ENCODE measurements at places on chromosomes 13 and 19.
A peak's percentile ranks its signal among the peaks of the same experiment; 100 is the strongest.

GRCh38 chr13:46536341-46536740 lies 16.6 kb upstream of the LRCH1 start:
- no peak for DNase-seq
- no peaks in the 10 kb centered on the region for H3K27me3 ChIP-seq
- no peak overlapping the region for H3K27ac ChIP-seq
- no peak overlapping the region for H3K4me3 ChIP-seq
- peaks cover 1% of the 10 kb centered on the region for H3K4me1 ChIP-seq

GRCh38 chr19:887599-887998 lies 5.4 kb downstream of the MED16 start:
- H3K4me1 ChIP-seq, result peaks cover 5% of the 10 kb centered on the region
- no peaks in the 10 kb centered on the region for H3K27me3 ChIP-seq
- H3K4me3 ChIP-seq, result no peak overlapping the region
- no peak for DNase-seq

DNA sequence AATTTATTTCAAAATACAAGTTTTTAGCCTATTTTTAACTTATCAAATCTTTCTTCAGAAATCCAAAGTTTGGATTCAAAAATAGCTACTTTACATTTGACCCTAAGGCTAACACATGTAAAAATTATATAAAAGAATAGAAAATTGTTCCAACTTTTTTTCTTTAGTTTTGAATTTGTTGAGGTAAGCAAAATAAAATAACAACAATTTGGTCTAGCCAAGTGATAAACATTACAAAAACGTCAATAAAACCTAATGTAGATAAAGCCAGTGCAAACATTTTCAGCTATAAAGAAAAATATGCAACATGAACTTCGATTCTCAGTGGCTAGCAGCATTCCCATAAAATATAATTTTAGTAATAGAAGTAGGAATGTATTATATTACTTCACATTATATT lies 400.3 kb downstream of the PCDH9 start:
- no peak for DNase-seq
- H3K4me1 ChIP-seq, result no peaks in the 10 kb centered on the region
- no peaks in the 10 kb centered on the region for H3K27me3 ChIP-seq
- no peaks in the 10 kb centered on the region for H3K36me3 ChIP-seq

DNA sequence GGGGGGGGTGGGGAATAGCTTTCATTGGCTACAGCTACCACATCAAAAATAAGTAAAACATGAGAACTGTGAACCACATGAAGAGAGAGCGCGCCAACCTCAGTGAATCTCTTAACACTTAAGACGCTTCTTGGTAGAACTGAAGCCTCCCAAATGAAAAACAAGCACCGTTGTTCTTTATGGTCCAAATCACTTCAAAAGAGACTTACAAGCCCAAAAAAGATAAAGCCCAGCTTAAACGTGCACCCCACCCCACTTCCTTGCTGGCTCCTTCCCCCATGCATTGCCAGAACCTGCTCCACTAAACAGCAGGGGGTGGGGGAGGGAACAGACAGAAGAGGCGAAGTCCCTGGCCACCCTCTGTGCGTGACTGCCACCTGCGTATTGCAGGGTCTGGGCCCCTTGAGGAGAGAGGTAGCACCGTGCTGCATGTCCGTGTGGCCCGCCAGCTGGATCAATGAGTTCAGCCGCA lies 479.1 kb downstream of the FOXO1 start:
- no peaks in the 10 kb centered on the region for H3K27me3 ChIP-seq
- no peak overlapping the region for H3K4me3 ChIP-seq
- H3K27ac ChIP-seq, result no peak overlapping the region

- no peaks in the 10 kb centered on the region for H3K27me3 ChIP-seq
- H3K4me3 ChIP-seq, result no peak overlapping the region
These were observed 44.4 kb upstream of the WDFY2 start for GRCh38 chr13:51539887-51540286.

- H3K27me3 ChIP-seq, result no peaks in the 10 kb centered on the region
- H3K36me3 ChIP-seq, result no peaks in the 10 kb centered on the region
- no peak overlapping the region for H3K4me3 ChIP-seq
These were observed 5.3 kb upstream of the FFAR1 start for GRCh38 chr19:35342430-35342829.

- no peaks in the 10 kb centered on the region for H3K4me1 ChIP-seq
- no peak overlapping the region for H3K4me3 ChIP-seq
- no peak for DNase-seq
- H3K27ac ChIP-seq, result no peak overlapping the region
These were observed 53.4 kb upstream of the GPR12 start for GRCh38 chr13:26813980-26814348.

- no peaks in the 10 kb centered on the region for H3K36me3 ChIP-seq
- no peaks in the 10 kb centered on the region for H3K4me1 ChIP-seq
- no peaks in the 10 kb centered on the region for H3K27me3 ChIP-seq
- no peak for DNase-seq
- no peak overlapping the region for H3K4me3 ChIP-seq
These were observed 13.6 kb downstream of the CEACAM20 start for GRCh38 chr19:44515907-44516306.

- no peaks in the 10 kb centered on the region for H3K4me1 ChIP-seq
- H3K4me3 ChIP-seq, result no peak overlapping the region
- no peak overlapping the region for H3K27ac ChIP-seq
- no peaks in the 10 kb centered on the region for H3K27me3 ChIP-seq
These were observed 18.3 kb downstream of the C19orf44 start for GRCh38 chr19:16514383-16515019.

- no peaks in the 10 kb centered on the region for H3K4me1 ChIP-seq
- no peaks in the 10 kb centered on the region for H3K36me3 ChIP-seq
- no peak overlapping the region for H3K4me3 ChIP-seq
These were observed 245.3 kb downstream of the IRS2 start for GRCh38 chr13:109541081-109541480.

GRCh38 chr19:44747739-44748425 lies 626 bp upstream of the BCL3 start:
- peaks cover 69% of the 10 kb centered on the region for H3K4me1 ChIP-seq
- H3K36me3 ChIP-seq, result peaks cover 20% of the 10 kb centered on the region
- DNase-seq, result peak; percentile 89
- H3K27ac ChIP-seq, result peak overlapping the region; percentile 93
- H3K4me3 ChIP-seq, result peak overlapping the region; percentile 75

DNA sequence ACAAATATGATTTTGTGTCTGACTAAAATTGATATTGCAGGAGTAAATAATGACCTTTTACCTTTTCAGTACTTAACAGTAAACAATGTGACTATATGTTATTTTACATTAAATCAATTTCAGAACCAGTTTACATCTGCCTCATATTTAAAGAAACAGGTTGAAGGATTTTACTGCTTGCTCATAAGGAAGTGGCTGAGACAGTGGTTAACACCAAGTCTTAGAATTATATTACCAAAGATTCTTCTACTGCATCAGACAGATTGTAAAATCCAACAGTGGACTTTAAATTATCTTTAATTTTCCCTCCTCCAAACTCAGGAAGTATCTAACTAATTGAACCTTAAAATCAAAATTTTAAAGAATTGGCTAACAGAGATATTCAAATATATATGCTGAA lies 1929.9 kb downstream of the PCDH9 start:
- no peaks in the 10 kb centered on the region for H3K4me1 ChIP-seq
- H3K27me3 ChIP-seq, result no peaks in the 10 kb centered on the region
- H3K36me3 ChIP-seq, result no peaks in the 10 kb centered on the region
- DNase-seq, result no peak

- H3K36me3 ChIP-seq, result no peaks in the 10 kb centered on the region
- no peak overlapping the region for H3K27ac ChIP-seq
- no peaks in the 10 kb centered on the region for H3K4me1 ChIP-seq
- H3K27me3 ChIP-seq, result no peaks in the 10 kb centered on the region
- H3K4me3 ChIP-seq, result no peak overlapping the region
- DNase-seq, result no peak
These were observed 5.2 kb upstream of the CEBPG start for GRCh38 chr19:33368074-33368864.

GRCh38 chr13:20144141-20144850 lies 16.6 kb downstream of the GJA3 start:
- H3K4me1 ChIP-seq, result no peaks in the 10 kb centered on the region
- no peak for DNase-seq
- no peak overlapping the region for H3K4me3 ChIP-seq
- peaks cover 58% of the 10 kb centered on the region for H3K27me3 ChIP-seq

GRCh38 chr13:20474515-20474914 lies 51.1 kb downstream of the CRYL1 start:
- H3K4me3 ChIP-seq, result no peak overlapping the region
- no peak for DNase-seq
- no peaks in the 10 kb centered on the region for H3K27me3 ChIP-seq
- no peak overlapping the region for H3K27ac ChIP-seq

DNA sequence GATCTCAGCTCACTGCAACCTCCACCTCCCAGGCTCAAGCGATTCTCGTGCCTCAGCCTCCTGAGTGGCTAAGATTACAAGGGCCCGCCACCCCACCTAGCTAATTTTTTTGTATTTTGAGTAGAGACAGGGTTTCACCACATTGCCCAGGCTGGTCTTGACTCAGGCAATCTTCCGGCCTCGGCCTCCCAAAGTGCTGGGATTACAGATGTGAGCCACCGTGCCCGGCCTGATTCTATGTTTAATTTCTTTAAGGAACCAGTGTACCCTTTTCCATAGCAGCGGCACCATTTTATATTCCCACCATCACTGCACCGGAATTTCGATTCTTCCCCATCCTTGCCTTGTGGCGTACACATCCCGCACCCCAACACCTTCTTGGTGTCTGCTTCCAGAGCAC lies 17.7 kb upstream of the INSR start:
- no peak for DNase-seq
- H3K4me1 ChIP-seq, result no peaks in the 10 kb centered on the region
- H3K27me3 ChIP-seq, result no peaks in the 10 kb centered on the region
- H3K27ac ChIP-seq, result no peak overlapping the region

DNA sequence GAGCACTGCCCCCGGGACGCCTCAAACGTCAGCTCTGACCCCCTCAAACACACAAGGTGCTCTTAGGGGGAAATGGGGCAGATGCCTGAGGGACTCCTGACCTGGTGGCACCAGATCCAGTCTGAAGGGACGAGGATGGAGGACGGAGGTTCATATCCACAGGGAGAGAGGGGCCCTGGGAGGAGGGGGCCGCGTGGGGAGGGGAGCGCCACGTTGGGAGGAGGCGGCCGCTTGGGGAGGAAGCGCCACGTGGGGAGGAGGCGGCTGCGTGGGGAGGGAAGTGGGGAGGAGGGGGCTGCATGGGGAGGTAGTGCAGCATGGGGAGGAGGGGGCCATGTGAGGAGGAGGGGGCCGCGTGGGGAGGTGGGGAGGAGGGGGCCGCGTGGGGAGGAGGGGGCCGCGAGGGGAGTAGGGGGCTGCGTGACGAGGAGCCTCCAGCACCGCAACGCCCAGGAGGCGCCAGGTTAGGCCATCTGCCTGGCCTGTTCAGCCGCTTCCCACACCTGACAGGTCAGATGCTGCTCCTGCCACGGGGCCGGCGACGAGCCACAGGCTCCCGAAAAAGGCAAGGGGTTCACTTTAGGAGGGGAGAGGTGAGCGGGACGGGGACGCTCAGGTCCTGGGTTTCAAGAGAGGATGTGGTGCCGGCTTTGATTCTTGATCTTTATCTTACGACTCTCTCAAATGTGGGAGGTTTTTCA lies 36.7 kb upstream of the C13orf46 start:
- no peak overlapping the region for H3K4me3 ChIP-seq
- H3K4me1 ChIP-seq, result no peaks in the 10 kb centered on the region

DNA sequence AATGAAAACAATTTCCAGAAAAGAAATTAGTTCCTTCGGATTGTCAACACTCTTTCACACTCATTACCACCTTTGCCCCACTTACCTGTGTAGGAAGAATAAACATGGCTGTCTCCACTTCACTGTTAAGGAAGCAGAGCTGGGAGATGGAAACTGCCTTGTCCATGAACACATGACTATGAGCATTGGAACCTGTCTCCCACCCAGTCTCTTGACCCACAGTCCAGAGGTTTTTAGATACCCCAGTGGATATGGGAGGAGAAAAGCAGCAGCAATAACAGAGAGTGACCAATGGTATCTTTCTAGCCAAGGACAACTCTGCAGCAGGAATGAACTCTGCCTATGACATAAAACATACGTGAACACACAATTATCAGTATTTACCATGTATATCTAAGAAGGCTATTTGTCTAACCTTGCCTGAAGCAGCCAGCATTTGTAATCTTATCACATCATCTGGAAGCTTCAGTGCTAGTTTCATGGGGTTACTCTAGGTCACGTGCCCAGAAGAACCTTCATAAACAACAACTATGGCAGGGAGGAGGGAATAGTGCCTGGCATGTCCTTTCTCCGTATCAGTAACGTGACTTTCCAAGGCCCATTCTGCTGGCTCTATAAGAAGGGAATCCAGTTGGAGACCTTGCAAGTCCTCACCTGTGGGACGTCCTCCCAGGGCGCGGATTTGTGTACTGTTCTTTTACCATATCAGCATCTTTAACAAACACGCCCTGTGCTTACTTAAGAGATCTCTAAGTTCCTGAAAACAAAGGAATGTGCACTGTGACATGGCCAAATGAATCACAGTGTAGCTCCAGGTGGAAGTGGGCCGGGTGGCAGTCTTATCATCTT lies 221.8 kb upstream of the UBL3 start:
- H3K36me3 ChIP-seq, result no peaks in the 10 kb centered on the region
- no peak overlapping the region for H3K4me3 ChIP-seq
- peak; percentile 74 for DNase-seq
- H3K4me1 ChIP-seq, result no peaks in the 10 kb centered on the region

DNA sequence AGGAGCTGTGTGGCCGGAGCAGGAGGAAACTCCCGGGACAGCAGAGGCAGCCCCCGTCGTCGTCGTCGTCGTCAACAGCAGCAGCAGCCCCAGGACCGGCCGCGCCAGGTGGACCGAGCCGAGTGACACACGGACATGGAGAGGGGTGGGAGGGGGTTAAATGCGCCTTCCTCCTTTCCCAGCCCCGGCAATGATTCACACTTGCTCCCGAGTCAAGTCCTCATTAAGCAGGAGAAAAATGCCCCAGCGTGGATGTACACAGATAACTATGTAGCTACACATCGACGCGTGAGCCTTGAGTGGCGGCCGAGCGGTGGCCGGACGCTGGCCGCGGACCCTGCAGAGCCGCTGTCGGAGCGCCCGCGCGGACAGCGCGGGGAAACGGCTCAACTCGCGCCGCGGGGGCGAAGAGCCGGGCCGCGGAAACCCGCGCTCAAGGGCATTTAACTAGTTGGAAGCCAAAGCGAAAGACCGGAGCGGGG lies 645 bp downstream of the UBL3 start:
- peaks cover 17% of the 10 kb centered on the region for H3K4me1 ChIP-seq
- no peaks in the 10 kb centered on the region for H3K27me3 ChIP-seq
- peak overlapping the region; percentile 98 for H3K27ac ChIP-seq
- no peaks in the 10 kb centered on the region for H3K36me3 ChIP-seq
- DNase-seq, result peak; percentile 86
- H3K4me3 ChIP-seq, result peak overlapping the region; percentile 85

GRCh38 chr13:23159205-23159759 lies 21.5 kb upstream of the SGCG start:
- no peaks in the 10 kb centered on the region for H3K4me1 ChIP-seq
- peak overlapping the region; percentile 44 for H3K4me3 ChIP-seq
- H3K27ac ChIP-seq, result no peak overlapping the region
- no peaks in the 10 kb centered on the region for H3K36me3 ChIP-seq

DNA sequence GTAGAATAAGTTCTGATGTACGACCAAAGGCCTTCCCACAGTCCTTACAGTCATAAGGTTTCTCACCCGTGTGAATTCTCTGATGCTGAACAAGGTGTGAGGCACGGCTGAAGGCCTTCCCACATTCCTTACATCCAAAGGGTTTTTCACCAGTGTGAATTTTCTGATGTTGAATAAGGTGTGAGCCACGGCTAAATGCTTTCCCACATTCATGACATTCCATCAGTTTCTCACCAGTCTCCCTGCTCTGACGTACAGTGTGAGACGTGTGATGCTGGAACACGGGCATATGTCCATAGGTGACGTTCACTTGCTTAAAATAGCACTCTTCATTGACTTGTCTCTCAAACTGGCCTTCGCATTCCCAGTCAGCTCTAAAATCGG lies 31.0 kb upstream of the COX7A1 start:
- no peak overlapping the region for H3K27ac ChIP-seq
- H3K4me3 ChIP-seq, result no peak overlapping the region
- DNase-seq, result no peak
